ENCODE measurements at places on chromosomes 3 and 15.
A peak's percentile ranks its signal among the peaks of the same experiment; 100 is the strongest.

- no peak for DNase-seq
Measured at GRCh38 chr3:189947948-189948723, 172.6 kb downstream of the P3H2 start.

DNA sequence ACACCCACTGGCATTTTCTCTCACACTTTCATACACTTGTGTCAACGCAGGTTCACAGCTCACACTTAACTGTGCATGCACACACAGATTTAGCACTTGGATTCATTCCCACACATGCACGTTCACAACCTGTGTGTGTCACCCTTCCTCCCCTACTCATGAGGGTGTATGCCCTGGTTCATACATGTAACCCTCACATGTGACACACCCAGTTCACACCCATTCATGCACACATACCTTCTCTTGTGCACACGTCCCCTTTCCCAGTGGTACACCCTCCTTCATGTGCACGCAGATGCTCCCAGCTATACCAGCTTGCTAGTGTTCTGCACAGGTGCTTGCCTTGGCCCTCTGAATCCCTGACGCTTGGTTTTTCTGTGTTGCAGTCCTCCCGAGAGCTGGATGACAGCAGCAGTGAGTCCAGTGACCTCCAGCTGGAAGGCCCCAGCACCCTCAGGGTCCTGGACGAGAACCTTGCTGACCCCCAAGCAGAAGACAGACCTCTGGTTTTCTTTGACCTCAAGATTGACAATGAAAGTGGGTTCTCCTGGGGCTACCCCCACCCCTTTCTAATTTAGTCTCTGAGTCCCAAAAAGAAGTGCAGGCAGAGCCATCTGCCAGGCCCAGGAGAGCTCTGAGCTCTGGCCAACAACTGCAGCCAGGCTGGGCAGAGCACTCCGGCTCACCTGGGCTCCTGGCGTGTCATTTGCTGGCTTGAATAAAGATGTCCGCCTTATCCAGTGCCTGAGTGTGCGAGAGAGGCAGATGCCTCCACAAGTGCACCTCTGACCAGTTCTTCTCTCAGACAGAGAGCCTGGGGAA is 39.5 kb downstream of the GOLGA6A start:
- no peak for DNase-seq

GRCh38 chr3:61414456-61414855 is 146.9 kb upstream of the PTPRG start:
- no peak for DNase-seq

GRCh38 chr15:100858294-100858693 is 21.3 kb upstream of the ALDH1A3 start:
- DNase-seq = no peak

DNA sequence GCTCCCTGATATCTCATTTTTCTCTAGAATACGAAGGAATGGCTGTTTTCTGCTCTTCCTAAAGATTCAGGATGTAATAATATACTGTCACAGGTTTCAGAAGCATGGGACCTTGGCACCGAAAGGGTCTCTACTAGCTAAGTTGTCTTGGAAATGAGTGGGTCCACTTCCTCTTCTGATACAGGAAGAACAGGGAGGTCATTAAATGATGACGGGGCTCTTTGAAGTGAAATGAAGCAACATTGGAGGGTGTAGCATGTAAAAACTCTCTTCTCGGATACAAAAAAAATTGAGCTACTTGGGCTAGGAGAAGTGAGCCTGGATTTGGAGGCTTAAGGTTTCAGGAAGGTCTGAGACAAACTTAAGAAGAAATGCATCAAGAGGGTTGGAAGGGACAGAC is 349.8 kb upstream of the TPRG1 start:
- DNase-seq = no peak

GRCh38 chr15:68197170-68197492 is 8.0 kb downstream of the CALML4 start:
- no peak for DNase-seq

- no peak for DNase-seq
Measured at GRCh38 chr15:65020419-65020818, 9.0 kb downstream of the MTFMT start.

- no peak for DNase-seq
Measured at GRCh38 chr15:35007397-35007796, 19.3 kb upstream of the ZNF770 start.

DNA sequence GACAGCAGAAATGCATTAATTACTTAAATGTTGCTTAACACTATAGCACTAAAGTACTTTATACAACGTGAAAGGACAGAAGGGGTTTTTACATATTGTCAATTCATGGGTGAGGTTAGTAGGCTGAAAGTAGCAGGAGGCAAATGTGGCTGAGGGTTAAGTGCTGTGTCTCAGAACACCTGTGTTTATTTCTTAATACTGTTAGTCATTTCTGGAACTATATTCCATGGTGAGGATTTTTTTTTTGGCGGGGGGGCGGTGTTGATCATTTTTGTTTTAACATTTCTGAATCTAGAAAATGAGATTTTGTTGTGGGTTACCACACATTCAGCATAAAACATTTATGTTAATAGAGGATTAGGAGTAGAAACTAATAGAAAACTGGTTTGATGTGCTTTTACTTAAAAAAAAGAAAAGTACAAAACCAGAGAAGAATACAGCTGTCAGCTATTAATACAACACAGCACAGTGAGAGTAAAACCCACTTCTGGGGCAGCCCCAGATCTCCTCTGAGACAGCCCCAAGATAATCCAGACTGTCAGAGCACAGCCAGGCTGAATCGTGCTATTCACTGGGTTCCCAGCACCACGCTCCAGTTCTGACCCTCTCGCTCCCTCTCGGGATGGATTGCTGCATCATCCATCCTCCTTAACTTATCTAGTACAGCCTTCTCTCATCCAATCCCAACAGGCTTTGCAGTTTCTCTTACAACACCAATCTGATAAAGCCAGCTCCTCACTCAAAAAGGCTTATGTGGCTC is 307.7 kb downstream of the TUSC7 start:
- DNase-seq = no peak

- DNase-seq = no peak
Measured at GRCh38 chr15:31732726-31733125, 297.6 kb upstream of the CHRNA7 start.

DNA sequence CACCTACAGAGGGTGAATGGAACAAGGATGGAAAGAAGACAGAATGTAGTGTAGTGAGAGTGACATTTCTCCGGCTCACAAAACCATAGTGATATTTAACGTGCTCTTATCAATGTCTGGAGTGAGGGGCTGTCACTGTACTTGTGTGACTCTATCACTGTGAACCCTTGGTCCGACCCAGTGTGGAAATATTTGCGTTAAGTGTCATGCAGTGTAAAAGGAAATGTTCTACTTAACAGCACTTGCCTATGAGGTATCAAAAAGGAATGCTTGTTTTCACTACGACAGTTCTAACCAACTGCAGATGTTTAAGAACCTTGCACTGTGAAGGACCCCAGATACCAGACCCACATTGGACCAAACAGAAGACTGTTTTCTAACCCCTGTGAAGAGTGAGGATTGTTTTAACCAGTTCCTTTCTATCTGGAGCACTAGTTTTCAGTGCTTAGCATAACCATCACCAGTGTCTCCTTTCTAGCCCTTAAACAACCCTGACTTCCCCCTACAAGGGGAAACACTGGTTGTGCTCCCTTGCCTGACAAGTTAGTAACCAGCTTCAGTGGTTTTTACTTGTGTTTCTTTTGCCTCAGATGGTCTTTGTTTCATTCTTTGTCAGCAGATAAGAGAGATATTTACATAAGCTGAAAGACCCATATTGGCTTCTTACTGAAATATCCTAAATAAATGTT is 144.7 kb upstream of the ABHD17C start:
- no peak for DNase-seq

DNA sequence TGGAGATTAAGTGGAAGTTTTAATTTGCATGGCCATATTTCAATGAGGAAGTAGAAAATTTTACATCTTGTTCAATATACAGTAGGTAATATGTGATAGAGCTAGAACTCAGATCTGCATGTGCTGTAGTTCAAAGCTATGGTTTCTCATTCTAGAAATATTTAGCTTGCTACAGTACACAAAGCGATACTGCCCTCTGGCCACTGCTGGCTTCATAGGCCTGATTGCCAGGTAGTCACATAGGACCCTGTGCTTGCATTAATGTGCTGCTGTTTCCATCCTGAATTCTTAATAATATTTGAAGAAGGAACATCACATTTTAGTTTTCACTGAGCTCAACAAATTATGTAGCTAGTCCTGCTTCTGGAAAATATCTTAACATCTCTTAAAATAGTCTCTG is 87.0 kb downstream of the PLSCR2 start:
- no peak for DNase-seq

GRCh38 chr15:80328496-80328895 is 75.7 kb upstream of the ARNT2 start:
- DNase-seq = no peak

- DNase-seq = no peak
Measured at GRCh38 chr3:18556001-18556408, 130.9 kb upstream of the SATB1 start.

DNA sequence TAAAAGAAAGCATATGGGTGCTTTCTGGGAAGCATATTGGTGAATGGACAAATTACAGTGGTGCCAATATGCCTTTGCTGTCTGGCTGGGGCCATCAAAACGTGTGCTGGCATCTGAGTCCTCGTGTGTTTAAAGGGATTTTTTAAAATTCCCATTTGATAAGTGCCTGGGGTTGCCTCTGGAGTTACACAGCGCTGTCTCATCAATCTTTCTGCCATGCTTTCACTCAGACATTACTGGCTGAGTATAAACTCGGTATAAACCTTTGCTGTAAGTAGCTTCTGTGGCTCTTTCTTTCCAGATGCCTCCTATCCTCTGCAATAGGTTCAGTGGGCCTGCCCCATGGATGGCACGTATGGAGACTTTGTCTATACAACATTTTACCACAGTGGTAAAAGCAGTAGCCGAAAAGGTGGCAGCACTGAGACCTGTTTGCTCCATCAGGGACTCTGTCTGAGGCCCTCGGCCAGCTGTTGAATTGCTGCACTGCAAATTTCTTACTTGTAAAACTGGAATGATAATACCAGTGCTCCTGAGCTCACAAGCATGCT is 195.5 kb downstream of the LPP start:
- no peak for DNase-seq

DNA sequence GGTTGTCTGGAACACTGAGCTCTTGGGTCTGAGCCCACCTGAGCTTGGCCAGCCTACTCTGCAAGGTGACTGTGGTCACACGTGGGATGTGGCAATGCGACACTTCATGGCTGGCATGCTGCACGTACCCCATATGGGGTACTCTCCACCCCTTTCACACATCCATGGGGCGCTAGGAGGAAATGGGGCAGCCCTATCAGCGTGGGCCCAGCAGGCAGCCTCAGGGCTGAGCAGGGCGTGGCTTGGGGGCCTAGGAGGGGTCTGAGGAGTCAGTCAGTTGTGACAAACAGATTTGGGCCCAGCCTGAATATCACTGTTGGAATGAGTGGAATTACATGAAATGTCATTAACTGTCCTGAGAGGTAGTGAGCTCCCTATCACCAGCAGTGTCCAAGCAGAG is 82.3 kb upstream of the LINGO1 start:
- no peak for DNase-seq

- no peak for DNase-seq
Measured at GRCh38 chr3:124934577-124934976, at the start of gene MUC13. MUC13 (minus strand) TSS chr3:124934751; CDS start chr3:124934712, 39 bp downstream.

DNA sequence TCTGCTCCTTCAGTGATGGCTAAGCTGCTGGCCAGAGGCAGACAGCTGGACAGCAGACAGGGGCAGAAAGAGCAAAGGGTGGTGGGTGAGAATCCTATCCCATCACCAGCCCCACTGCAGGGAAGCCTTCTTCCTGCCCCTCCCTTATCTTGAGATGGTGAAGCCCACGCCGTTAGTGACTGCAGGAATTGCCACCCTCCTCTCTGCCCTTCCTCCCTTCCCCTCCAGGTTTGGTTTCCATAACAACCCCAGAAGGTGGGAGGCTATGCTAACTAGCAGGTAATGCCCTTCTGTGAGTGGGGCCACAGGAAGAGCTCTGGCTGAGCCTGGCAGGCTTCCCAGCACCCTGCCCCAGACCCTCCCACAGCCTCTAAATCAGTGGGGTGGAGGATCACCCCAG is 32.8 kb downstream of the SCN5A start:
- no peak for DNase-seq

DNA sequence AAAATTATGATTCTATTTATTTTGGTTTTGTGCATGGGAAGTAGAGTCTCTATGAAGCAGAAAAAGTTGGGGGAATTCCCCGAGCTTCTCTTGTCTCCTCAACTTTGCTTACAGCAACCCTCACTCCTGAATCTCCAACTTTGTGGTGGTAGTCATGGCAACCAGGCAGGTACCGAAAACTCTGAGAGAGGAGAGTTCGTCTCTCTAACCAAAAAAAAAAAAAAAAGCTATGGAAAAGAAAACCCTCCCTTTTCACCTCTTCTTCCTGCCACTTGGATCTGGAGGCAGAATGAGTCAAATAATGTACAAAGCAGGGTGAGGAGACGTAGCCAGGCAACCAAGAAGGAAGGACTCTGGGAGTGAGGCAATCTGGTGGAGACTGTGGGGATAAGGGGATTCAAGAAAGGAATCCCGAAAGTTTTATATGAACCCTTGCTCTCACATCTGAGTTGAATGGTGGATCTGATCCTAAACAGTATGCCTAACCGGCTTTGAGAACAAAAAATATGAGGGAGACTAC is 108.1 kb downstream of the PLOD2 start:
- no peak for DNase-seq

- DNase-seq = no peak
Measured at GRCh38 chr3:88626456-88627120, 476.8 kb downstream of the C3orf38 start.

- no peak for DNase-seq
Measured at GRCh38 chr3:111215481-111215880, 143.9 kb downstream of the NECTIN3 start.

- DNase-seq = no peak
Measured at GRCh38 chr3:13863382-13863952, 16.4 kb downstream of the WNT7A start.

DNA sequence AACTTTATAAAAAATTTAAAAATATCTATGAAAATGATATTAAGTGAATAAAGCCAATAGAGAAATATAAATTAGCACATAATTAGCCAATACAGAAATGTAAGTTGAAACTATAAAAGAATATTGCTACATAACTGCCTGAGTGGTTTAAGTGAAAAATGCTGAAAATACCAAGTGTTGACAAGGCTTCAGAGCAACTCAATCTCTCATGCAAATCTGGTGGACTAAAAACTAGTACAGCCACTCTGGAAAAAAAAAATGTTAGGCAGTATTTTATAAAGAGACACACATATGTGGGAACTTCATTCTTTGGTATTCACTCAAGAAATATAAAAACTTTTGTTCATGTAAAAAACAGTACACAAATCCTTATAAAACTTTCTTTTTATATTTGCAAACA is 833.7 kb upstream of the ROBO1 start:
- no peak for DNase-seq

GRCh38 chr3:107813026-107813425 is 277.8 kb downstream of the CD47 start:
- DNase-seq = no peak

- DNase-seq = peak; percentile 26
Measured at GRCh38 chr15:53910236-53910849, 67.9 kb upstream of the UNC13C start.

Data from adrenal gland (tissue), 19 donors.